ENCODE measurements at places on chromosomes 4 and X. TPM values are rescaled to one million over a fixed set of nuclear protein-coding genes. Genes with fewer than 3 reads are reported as not detected.

Gene IGSF1
- total RNA-seq: 1.5 TPM

Gene PNMA5
- total RNA-seq: not detected

Gene FATE1
- not detected for total RNA-seq

Gene GRIA2
- 1.6 TPM for total RNA-seq

Gene HTN1
- total RNA-seq: not detected

Gene CPZ
- 15.6 TPM for total RNA-seq

Gene SOD3
- 415 TPM for total RNA-seq

Gene SUPT20HL1
- 0.69 TPM for total RNA-seq

Gene CYBB
- 31.4 TPM for total RNA-seq

Gene CTPS2
- 8.5 TPM for total RNA-seq

Gene PTCHD1
- 23.4 TPM for total RNA-seq

Gene RBMXL3
- total RNA-seq: not detected

Gene PIM2
- total RNA-seq: 3.0 TPM

Gene NRK
- 4.8 TPM for total RNA-seq

Gene MRFAP1
- 223 TPM for total RNA-seq

Gene RHOXF2B
- not detected for total RNA-seq

Gene FRG2
- total RNA-seq: not detected

Gene ITIH6
- total RNA-seq: not detected

Gene UVSSA
- total RNA-seq: 14.3 TPM

Gene GUCY1A1
- 88.1 TPM for total RNA-seq

Gene OPN1LW
- total RNA-seq: not detected

Gene GATA1
- total RNA-seq: not detected

Gene FGD1
- 9.6 TPM for total RNA-seq

Gene GIMD1
- not detected for total RNA-seq

Gene BTC
- total RNA-seq: 2.9 TPM

Gene GABRG1
- total RNA-seq: not detected

Gene VSIG4
- total RNA-seq: 259 TPM

Gene CPEB2
- 31.6 TPM for total RNA-seq

Gene SULT1E1
- total RNA-seq: not detected

Gene SSX3
- total RNA-seq: not detected

Gene SLC34A2
- total RNA-seq: 0.19 TPM

Gene PAK3
- 11.4 TPM for total RNA-seq

Gene ADH7
- not detected for total RNA-seq

Gene PGAM4
- total RNA-seq: not detected

Gene GAGE12G
- not detected for total RNA-seq

Gene IRAK1
- total RNA-seq: 114 TPM

Gene FAAH2
- 0.60 TPM for total RNA-seq

Gene TMPRSS11F
- not detected for total RNA-seq

Gene MAGEA12
- total RNA-seq: not detected

Gene TMEM154
- 4.0 TPM for total RNA-seq

Gene TLR6
- total RNA-seq: 6.0 TPM

Gene VSIG1
- total RNA-seq: 0.24 TPM

Gene RHOXF2
- total RNA-seq: not detected

Gene EDA
- 6.8 TPM for total RNA-seq

Gene PDK3
- total RNA-seq: 67.3 TPM

Gene SMIM31
- not detected for total RNA-seq

Gene STOX2
- 6.9 TPM for total RNA-seq

Gene CT45A10
- total RNA-seq: not detected

Gene OTUD6A
- not detected for total RNA-seq

Gene GPRASP1
- total RNA-seq: 10.2 TPM

Gene CDS1
- 0.90 TPM for total RNA-seq

Gene SORBS2
- total RNA-seq: 139 TPM

Gene RPA4
- total RNA-seq: 1.4 TPM

Gene SLC16A2
- total RNA-seq: 11.9 TPM

Gene KIAA1210
- not detected for total RNA-seq

Gene CD40LG
- total RNA-seq: not detected

Gene NDP
- total RNA-seq: 0.51 TPM

Gene MAGEA3
- not detected for total RNA-seq

All from posterior vena cava (tissue), 2 donors.